ENCODE measurements at places on chromosomes 13 and 19.

- no peak for DNase-seq
Observed at GRCh38 chr19:1068009-1069001, 1.3 kb downstream of the ARHGAP45 start.

- DNase-seq, result no peak
Observed at GRCh38 chr13:74444864-74445479, 310.8 kb upstream of the KLF12 start.

DNA sequence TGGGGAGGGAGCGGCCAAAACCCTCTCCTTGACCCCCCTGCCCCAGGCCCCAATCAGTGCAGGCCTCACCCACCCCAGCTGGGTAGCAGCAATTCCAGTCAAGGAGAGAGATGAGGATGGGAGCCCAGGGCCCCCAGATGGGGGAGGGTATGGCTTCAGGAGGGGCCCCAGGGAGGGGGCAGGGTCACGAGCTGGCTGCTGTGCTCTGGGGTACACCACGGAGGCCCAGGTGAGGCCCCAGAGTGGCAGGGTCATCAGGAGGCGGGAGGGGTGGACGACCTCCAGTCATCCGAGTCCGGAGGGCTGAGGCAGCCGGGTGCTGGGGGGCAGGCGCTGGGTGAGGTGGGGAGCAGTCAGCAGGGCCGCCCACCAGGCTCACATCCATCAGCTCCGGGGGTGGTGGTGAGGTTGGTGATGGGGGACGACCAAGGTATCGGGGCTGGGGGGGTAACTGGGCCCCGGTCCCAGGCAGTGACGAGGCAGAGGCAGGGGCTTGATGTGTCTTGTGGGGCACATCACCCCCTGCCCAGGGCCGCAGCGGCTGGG, 8.4 kb downstream of the DYRK1B start:
- no peak for DNase-seq

DNA sequence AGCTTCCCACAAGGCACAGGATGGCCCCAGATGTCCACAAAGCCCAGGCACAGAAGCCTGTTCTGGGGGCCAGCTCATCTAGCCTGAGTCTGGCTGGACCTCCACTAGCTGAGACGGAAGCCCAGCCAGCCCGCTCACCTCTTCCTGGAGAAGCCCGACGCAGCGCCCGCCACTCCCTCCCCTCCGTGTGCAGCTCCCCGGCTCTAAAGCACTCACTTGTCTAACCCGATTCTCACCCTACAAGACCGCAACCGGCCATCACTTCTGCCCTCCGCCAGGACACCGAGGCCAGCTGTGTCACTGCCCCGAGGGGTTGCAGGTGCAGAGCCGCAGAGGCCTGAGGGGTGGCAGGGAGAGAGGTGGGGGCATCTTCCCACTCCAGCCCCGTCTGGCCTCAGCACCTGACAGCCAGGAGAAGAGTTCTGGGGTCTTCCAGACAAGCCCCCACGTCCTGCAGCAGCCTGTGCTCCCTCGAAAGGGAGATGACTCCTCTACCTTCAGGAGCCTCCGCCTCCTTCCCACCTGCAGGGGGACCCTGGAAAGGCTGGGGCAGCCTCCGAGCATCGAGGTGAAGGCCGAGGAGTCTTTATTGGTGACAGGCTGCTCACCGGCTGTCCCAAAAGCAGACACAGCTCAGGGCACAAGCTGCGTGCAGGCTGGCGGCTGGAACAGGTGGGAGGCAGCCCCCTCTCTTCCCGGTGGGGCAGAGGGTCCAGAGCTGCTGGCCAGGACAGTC, 5.9 kb upstream of the DIRAS1 start:
- no peak for DNase-seq

GRCh38 chr13:101474419-101474957, 22.0 kb downstream of the ITGBL1 start:
- DNase-seq, result no peak

GRCh38 chr19:56884441-56884840, 43.9 kb upstream of the PEG3 start:
- no peak for DNase-seq

All from activated CD4-positive, CD25-positive, alpha-beta regulatory T cell treated with anti-CD3 and anti-CD28 coated beads, Interleukin-2, amount 50 U/mL, for 16 hours (primary cell).